ENCODE measurements at places on chromosomes 5 and 9.

- DNase-seq, result no peak
Measured at GRCh38 chr5:88144219-88145001, 124.2 kb downstream of the TMEM161B start.

- no peak for DNase-seq
Measured at GRCh38 chr9:113566712-113567071, 103.2 kb downstream of the RGS3 start.

DNA sequence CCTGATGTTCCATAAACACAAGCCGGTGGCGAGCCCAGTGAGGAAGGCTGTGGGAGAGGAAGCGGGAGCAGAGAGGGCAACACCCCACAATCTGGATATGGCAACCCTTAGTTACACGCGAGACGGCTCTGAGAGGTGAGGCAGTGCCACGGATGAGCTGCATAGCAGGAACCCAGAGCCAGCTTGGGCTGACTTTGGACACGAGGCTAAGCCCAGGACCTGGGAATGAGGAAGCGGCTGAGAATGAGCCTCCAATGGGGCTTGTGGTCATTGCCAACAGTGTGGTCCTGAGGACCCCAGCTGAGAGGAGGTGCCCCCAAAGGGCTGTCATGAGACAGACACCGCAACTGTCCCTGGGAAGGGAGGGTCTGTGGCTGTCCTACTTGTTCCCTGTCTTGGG, 160.0 kb upstream of the SMIM23 start:
- DNase-seq, result no peak

DNA sequence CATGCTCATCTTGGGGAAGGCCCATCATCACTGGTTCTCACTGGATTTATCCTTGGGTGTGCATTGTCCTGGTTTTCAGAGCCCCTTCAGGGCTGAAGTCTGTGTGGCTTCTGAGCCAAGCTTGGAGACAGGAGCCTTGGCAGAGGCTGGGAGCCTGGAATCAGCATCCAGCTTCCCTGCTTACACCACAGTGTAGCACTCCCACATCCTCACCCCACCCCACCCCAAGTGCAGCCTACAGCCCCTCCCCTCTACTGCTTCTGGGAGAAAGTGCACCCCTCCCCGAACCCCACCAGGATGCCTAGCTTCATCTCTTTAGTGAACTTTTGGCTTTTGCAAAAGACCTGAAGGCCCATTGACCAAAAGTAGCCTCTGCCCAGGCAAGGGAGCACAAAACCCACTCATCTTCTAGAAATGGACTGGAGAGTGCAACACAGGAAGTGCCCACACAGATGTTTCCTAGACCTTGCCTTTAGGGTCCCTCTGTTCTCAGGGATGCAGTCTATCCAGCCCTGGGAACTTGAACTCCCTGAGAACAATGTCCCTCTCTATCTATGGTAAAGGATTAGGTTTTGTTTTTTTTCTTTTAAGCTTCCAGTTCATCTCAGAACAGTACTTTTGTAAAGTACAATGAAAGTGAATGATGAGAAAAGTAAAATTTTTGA, 189.7 kb downstream of the PALM2AKAP2 start:
- no peak for DNase-seq

DNA sequence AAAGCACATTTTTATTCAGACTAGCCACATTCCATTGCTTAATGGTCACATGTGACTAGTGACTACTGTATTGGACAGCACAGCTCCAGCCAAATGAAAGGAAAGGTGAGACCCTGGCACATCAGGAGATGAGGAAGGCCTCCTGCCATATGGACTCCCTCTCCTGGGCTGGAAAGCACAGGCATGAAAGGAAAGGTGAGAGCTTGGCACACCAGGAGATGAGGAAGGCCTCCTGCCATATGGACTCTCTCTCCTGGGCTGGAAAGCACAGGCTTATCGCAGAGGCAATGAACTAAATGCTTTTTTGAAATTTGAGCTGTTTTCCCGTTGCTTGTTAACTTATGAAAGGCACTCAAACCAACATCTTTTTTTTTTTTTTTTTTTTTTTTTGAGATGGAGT, 144.8 kb upstream of the SLC12A2 start:
- DNase-seq, result no peak

DNA sequence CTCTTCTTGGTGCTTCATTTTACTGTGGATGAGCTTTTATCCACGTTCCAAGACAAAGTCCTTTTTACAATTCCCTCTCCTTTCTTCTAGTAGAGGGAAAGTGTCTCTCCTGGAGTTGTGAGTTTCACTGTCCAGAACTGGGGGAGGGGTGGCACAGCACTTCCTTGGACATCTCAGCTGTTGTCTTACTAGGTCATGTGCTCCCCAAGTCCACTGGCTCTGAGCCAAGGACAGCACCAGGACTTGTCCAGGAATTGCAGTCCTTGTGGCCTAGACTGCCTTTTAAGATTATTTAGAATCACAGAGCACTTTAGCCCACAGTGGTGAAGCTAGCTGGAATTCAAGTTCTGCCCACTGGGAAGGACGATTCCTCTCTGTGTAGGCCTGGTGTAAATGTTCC, 700.2 kb upstream of the PTPRD start:
- no peak for DNase-seq

DNA sequence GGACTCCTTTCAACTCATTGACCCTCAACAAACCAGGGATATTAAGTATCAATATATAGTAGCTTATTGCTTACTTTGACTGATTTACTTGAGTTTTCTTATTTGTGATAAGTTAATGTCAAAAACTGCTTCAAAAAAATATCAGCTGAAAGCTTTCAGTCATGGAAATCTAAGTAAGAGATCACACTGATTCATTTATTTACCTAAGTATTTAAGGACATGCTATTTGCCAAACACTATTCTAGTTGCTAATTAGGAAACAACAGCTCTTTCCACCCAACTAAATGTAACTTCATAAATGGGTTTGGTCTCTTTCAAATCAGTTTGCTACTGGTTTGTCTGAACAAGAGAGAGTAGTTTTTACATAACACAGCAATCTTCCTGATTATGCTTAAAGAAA, 48.2 kb downstream of the CHD1 start:
- no peak for DNase-seq

- DNase-seq, result no peak
Measured at GRCh38 chr9:96157675-96158074, 144.3 kb downstream of the HSD17B3 start.

DNA sequence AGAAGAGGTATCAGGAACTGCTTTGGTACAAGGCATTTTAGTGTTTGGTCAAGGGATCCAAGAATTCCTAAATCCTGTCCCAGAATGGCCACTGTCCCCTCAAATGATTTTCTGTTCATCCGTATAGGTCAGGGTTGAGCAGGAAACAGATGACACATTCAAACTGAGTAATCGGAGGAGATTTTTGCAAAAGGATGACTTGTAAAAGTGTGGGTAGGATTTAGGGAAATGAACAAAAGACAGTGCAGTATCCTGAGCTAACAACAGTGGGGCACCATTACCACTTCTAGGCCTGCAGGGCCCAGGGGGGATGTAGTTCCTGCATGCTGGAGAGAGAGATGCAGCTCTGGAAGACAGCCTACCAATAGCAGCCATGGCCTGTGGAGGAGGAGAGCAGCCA, 290.1 kb downstream of the ZSWIM6 start:
- no peak for DNase-seq

- no peak for DNase-seq
Measured at GRCh38 chr5:37804401-37804800, 35.4 kb downstream of the GDNF start.

GRCh38 chr5:140767444-140767843, 18.5 kb upstream of the PCDHA1 start:
- no peak for DNase-seq

DNA sequence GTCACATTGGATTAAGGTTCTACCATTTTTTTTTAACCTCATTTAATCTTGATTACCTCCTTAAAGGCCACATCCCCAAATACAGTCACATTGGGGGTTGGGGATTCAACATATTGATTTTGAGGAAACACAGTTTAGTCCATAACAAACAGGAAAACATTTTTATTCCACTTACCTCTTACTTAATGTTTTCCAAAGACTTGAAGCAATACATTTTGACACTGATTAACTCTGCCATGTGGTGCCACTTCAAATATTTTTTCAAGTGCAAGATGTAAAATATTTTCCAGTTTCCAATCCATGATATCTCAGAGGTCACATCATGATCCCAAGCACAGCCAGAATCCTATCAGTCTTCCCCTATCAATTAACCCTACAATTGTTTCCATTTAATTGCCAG, 548.0 kb downstream of the CSNK1G3 start:
- DNase-seq, result no peak

- DNase-seq, result no peak
Measured at GRCh38 chr5:115583474-115583873, 18.8 kb downstream of the TICAM2 start.

- no peak for DNase-seq
Measured at GRCh38 chr9:13513286-13513685, 233.8 kb upstream of the MPDZ start.

DNA sequence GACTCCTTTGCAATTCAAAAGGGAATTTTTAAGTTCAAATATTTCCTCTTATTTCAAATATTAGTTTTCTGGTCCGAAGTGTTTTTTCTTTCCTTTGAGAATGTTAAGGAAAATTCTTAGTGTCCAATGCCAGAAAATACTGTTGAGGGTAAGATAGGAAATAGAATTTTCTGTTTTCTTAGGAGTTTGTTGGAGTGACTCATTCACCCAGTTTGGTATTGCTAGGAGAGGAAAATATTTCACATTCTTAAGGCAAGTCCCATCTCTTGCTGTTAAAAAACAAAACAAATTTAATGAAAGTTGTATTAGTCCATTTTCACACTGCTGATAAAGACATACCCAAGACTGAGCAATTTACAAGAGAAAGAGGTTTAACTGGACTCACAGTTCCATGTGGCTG, 349.2 kb upstream of the ADAMTSL1 start:
- no peak for DNase-seq

DNA sequence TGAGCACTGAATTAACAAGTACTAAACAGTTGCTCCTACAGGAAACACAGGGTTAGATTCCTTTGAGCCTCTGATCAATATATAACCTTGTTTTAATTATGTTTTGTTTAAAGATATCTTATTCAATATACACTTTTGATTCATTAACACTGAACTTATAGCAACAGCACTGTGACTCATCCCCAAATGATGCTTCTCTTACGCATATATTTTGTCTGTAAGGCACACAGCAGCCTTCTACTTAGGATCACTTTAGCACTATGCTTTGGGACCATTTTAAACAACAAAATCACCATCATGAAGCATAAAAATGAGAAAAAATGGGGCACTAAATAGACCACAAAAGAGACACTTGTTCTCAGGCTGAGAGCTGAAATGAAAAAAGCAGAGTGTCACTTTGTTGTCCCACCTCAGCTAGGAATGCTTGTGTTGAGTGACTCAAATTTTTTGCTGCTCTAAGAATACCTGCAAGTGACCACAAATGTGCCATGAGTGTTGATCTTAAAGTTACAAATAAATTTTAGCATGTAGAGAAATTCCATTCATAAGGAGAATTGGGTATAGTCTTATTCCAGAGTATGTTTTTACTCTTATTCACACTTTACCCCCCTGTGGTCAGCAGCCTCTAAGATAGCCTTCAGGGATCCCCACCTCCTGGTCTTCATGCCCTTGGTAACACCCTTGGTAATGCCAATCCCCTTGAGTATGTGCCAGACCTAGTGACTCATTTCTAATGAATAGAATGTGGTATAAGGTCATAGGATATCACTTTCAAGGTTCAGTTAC, 252.7 kb upstream of the IL12B start:
- DNase-seq, result no peak

DNA sequence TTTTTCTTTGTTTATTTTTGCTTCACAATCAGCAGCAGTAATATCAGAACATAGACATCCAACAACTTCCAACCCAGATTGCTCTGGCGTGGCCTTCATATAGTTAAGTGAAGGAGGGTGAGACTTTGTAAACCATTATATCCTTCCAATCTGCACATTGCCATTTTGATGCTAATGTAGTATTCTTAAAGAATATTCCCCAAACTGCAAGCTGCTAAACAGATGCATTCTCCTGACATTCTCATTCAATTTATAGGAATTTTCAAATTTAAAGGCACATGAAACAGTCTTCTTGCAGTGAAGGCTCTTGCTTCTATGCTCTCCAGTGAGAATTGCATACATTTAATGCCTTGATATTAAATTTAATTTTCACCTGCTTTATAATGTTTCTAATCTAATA, 181.2 kb upstream of the EDIL3 start:
- DNase-seq, result no peak
